Left renal cortex interstitium (tissue), 4 donors: ENCODE measurements at places on chromosomes 11 and 22.

DNA sequence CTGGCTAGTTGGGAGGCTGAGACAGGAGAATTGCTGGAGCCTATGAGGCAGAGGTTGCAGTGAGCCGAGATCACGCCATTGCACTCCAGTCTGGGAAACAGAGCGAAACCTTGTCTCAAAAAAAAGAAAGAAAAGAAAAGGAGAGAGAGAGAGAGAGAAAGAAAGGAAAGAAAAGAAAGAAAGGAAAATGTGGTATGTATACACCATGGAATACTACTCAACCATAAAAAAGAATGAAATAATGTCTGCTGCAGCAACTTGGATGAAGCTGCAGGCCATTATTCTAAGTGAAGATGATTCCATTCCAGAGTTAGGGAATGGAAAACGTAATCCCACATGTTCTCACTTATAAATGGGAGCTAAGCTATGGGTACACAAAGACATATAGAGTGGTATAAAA, 30.8 kb downstream of the TTC28 start:
- DNase-seq, result no peak

DNA sequence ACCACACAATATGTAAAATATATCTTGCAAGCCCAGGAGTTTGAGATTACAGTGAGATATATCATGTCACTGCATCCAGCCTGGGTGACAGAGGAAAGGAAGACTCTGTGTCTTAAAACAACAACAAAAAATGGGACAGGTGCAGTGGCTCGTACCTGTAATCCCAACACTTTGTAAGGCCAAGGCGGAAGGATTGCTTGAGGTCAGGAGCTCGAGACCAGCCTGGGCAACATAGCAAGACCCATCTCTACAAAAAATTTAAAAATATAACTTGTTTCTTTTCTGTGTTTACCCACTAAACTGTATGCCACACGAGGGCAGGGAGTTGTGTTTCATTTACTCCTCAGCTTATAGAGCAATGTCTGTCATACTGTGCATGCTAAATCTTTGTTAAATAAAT, 3.1 kb downstream of the ZNF280A start:
- no peak for DNase-seq

DNA sequence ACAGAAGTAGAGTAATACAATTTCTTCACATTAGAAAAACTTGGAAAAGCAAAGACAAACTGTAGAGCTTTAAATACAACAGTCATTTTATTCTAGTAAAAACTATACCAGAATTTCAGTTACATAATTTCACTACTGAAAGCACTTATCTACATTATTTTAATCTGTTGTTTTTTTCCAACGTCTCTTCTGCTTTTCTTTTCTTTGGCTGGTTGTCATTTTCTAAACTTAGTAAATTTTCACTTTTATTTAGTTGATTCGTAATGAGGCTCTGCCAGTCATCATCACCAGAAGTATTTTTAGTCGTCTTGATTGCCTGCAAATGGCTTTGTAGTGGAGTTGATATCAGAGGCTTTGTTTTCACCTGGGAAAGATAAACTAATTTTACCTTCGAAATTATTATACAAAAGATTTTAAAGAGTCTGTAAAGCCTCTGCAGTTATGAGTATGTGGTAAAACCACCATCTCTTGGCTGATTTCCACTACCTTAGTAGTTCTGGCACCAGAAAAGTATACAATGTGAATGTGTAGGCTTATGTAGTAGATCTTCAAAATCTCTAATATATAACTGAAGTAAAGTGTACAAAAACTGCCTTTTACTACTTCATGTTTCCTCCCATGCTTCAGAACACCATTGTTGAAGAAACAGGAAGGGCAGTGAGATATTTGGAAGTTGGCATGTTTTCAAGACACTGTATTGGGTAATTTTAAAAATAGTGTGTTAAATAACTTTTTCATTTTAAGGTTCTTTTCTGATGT, 19.2 kb downstream of the EIF3M start:
- DNase-seq, result no peak

- no peak for DNase-seq
Observed at GRCh38 chr11:6646071-6646470, 9.5 kb downstream of the DCHS1 start.

DNA sequence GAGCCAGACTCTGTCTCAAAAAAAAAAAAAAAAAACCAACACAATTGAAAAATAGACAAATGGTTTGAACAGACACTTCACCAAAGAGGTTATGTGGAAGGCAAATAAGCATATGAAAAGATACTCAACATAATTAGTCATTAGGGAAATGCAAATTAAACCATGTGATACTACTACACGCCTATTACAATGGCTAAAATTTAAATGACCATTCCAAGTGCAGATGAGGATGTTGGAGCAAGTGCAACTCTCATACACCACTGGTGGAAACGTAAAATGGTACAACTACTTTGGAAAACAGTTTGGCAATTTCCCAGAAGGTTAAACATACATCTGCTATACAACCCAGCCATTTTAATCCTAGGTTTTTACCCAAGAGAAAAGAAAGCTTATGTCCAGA, 24.3 kb downstream of the EIF4ENIF1 start:
- DNase-seq, result no peak
